Pons (tissue), 1 donor: ENCODE measurements at places on chromosomes 12 and 14.
A peak's percentile ranks its signal among the peaks of the same experiment; 100 is the strongest.

- peak; percentile 82 for DNase-seq
Measured at GRCh38 chr12:122080149-122081082, 1.9 kb downstream of the MLXIP start.

GRCh38 chr12:13390381-13390861 is 193.9 kb downstream of the EMP1 start:
- peak; percentile 83 for DNase-seq

- no peak for DNase-seq
Measured at GRCh38 chr14:101723061-101723595, 38.4 kb upstream of the PPP2R5C start.

DNA sequence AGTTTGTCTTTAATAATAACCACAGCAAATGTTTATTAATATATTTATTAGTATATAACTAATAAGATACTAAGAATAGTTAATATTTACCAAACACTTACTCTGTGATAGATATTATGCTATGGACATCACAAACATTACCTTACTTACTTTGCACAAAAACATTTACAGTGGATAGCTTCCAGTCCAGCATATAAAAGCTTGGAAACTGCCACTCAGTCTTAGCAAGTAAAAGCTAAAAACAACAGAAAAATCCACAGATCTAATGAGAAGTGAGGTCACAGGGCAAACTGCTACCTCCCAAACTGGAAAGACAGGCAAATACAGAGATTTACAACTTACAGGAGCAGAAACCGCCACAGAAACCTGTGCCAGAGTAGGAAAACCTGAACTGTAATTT is 99.8 kb downstream of the METTL25 start:
- DNase-seq, result no peak

DNA sequence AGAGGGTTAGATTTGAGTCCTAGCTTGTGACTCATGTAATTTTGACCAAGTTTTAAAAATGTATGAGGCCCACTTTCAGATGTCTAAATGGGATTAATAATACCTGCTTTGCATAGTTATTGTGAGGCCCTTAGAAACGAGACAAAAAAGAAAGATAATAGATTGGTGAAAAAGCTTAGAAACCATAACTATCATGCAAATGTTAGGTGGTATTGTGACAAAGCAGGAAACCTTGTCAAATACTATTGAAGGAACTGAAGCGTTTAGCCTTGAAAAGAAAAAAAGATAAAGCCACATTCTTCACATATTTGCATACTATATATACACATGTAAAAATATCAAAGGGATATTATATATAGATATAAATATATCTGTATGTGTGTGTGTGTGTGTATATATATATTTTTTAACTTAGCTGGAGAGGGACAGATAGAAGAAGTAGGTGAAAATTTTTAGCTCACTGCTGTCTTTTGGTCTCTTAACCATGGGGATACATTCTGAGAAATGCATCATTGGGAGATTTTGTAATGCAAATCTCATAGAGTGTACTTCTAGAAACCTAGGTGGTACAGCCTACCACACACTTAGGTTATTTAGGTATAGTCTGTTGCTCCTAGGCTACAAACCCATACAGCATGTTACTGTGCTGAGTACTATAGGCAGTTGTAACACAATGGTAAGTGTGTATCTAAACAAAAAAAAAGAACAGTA is 270.3 kb downstream of the CCDC91 start:
- DNase-seq, result no peak

DNA sequence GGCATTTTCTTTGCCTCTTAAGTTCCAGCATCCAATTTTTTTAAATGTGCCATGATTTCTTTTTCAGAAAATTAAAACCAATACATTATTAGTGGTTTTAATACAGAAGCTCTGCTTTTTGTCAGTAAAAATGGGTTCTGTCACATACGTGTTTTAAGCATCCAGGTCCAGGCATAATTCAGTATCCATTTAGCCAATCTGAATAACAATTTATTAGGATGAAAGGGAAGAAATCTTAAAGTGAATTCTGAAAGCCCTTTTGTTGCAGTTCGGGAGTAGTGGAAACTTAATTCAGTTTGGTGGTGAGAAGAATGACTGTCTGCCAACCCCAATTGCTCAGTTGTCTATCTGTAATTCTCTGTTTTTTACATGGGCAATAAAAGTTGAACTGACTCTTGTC is 7.2 kb downstream of the XPOT start:
- no peak for DNase-seq

DNA sequence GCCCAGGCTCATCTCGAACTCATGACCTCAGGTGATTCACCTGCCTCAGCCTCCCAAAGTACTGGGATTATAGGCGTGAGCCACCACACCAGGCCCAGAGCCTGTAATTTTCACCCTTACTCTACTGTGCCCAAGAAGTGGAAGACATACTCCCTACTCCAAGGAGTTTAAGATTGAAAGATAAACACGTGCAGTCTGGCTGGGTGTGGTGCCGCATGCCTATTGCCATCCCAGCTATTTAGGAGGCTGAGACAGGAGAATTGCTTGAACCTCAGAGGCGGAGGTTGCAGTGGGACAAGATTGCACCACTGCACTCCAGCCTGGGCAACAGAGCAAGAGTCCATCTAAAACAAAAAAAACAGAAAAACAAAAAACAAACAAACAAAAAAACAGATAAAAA is 90.0 kb downstream of the NINJ2 start:
- no peak for DNase-seq

GRCh38 chr12:20109676-20110075 is 258.7 kb upstream of the PDE3A start:
- DNase-seq, result no peak

DNA sequence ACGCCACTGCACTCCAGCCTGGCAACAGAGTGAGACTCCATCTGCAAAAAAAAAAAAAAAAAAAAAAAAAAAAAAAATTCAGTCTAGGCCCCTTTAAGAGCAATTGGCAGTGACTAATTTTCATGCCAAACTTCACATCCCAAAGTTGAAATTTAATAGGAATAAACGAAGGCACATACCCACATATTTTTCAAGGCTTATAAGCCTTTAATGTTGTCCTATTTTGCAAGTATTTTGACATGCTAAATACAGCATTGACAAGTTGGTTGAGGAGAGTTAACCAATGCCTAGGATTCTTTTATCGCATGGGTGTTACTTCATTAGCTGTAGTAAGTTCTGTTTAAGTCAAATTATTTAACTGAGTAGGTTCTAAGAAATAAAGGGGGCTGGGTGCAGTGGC is 23.5 kb upstream of the HIP1R start:
- DNase-seq, result no peak
